Activated naive CD4-positive, alpha-beta T cell (primary cell): ENCODE measurements at places on chromosomes 11 and 22.

- no peak for DNase-seq
Measured at GRCh38 chr22:49753276-49753890, 74.3 kb downstream of the BRD1 start.

- no peak for DNase-seq
Measured at GRCh38 chr11:117225553-117226170, 6.2 kb downstream of the PCSK7 start.

DNA sequence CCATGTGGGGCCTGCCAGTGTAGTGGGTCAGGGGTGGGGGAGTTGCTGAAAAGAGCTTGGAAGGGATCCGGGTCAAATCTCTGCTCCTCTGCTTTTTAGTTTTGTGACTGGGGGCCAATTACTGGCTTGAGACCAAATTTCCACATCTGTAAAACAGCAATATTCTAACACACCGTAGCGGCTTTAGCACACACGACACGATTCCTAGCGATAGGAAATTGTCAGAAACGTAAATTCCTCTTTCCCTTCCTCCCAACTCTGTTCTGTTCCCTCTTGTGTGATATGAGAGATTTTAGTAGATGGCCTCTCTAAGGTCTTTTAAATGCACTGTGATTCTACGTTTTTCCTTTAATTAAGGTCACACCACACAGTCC is 71.9 kb downstream of the MICAL2 start:
- no peak for DNase-seq

DNA sequence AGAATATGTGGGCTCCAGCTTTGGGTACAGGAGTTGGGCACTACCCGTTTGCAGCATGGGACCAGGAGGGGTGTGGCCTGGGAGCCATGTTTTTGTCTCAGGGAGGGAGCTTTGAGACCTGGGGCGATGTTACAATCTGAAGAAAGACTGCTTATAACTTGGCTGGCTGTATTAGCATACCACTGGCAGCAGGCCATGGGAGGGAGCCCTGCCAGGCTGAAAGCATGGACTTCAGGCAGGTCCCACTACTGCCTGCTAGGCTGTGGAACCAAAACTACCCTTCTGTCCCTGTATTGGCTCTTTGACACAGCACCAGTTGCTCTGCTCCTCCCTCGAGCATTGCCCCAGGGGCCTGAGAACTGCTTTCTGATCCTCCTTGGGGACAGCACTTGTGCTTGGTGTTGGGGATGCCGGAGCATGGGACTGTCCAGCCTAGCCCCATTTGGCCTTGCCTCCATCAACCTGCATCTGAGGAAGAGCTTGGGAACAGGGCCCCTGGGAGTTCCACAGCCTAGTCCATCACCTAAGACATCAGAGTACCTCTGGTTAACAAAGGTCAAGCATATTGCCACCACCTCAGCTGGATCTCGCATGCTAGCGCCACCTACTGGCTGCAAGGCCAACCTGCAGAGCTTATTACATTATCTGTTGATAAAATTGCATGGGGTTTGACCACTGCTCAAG is 217.4 kb downstream of the SBF2 start:
- DNase-seq, result no peak

GRCh38 chr22:45722006-45722405 is 50.4 kb downstream of the ATXN10 start:
- no peak for DNase-seq
